Hypothalamus (tissue), 51 donors: ENCODE measurements at places on chromosomes 3 and 15.

DNA sequence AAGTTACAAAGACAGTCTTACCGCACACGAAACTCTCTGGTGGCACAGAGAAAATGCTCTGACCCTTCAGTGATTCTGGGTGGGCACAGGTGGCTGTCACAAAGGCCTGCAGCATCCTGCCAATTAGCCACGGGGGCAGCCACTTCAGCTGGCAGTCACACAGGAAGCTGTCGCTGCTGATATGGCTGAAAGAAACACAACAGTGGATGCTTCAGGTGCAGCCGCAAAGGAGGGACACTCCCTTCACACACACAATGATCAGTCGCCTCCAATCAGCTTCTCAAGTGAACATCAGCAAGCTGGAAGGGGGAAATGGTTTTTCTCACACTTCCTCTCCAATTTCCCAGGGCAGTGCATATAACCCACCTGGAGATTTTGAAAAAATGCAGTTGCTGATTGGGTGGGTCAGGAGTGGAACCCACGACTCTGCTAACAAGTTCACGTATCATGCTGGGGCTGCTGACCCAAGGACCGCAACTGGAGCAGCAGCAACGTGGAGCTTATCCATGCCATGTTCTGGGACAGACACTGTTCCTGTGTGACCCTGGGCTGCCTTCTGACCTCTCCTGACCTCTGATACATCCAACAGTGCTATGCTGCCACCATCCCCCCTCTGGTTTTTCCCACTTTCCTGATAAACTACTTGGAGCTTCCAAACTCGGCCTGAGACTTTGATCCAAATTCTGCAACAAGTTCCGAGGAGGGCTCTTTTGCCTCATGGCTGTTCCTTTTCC, 106.6 kb downstream of the LRIG1 start:
- DNase-seq, result no peak

GRCh38 chr3:121998030-121998580, 23.9 kb downstream of the ILDR1 start:
- DNase-seq, result no peak

DNA sequence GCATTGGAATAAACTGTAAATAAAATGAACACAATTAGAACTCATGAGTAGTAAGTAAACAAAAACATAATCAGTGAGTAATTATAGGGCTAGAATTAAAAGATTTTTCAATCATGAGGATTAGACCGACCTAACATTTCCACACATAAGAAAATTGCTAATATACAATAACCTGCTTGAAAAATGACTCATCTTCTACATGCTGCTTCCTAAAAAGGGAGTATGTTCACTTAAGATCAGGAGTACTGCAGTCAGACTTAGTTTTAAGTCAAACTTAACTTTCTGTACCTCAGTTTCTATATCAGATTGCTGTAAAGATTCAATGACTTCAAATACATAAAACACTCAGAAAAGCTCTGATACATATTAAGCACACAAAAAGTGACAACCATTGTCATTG, 22.6 kb upstream of the NEK10 start:
- no peak for DNase-seq

GRCh38 chr15:38536201-38536676, 28.4 kb downstream of the RASGRP1 start:
- DNase-seq, result peak; percentile 56

GRCh38 chr15:79897701-79898113, 893 bp upstream of the MTHFS start:
- no peak for DNase-seq

GRCh38 chr15:55741833-55742497, 987 bp downstream of the PRTG start:
- no peak for DNase-seq
